ENCODE measurements at places on chromosomes 5 and 9. TPM values are rescaled to one million over a fixed set of nuclear protein-coding genes. Genes with fewer than 3 reads are reported as not detected.
A peak's percentile ranks its signal among the peaks of the same experiment; 100 is the strongest.

KCNN2 gene
- not detected for total RNA-seq

C9orf153 gene
- 0.38 TPM for total RNA-seq

GLRA1 gene
- not detected for total RNA-seq

PCDHB15 gene
- total RNA-seq: not detected

ZFP2 gene
- 0.19 TPM for total RNA-seq

CCDC180 gene
- total RNA-seq: 5.3 TPM

TSTD2 gene
- 12.6 TPM for total RNA-seq

DNA sequence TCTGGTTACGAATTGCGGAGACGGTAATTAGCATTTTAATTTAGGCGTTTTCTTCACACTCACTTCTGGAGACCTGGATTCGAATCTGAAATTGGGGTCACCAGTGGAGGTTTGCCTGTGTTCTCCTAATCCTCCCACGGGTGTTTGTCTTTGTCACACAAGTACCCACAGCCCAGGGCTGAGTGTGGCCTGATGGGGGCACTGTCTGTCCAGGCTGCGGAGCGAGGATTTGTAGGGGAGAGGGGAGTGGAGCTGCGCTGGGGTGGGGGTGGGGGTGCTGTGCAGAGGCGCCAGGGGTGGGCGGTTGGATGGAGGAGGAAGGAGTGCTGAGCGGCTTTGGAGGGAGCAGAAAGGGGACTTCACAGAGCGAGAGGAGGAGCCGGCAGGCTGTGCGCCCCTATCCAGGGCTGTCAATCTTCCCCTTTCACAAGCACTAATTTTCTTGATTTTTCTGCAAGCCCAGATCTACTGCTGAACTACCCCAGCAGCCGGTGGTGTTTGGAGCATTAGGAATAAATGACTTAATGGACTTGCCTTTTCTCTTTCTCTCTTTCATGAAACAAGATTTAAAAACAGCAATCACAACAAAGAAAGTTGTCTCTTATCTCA is 53.1 kb downstream of the TSPAN17 start:
- no peak for DNase-seq
- H3K27ac ChIP-seq: no peak overlapping the region
- no peaks in the 10 kb centered on the region for H3K4me1 ChIP-seq
- H3K36me3 ChIP-seq: no peaks in the 10 kb centered on the region

DNA sequence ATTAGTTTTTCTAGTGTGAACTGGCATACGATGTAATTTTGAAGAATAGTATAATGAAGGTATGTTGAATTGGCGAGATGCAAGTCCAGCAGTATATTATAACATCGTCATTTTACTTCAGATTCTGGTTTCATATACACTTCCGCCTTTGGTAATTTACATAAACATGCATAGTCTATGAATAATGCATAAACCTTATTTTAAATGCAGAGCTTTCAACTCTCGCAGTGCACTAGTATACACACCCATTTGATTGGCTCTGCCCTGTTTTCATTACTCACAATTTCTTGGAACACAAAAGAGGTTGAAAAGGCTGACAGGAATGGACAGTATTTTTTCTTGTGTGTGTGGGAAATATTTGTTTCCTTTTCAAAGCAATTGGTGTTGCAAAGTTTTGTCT is 128.9 kb upstream of the CCNH start:
- no peak for DNase-seq
- H3K4me3 ChIP-seq: no peak overlapping the region
- no peak overlapping the region for H3K27ac ChIP-seq
- no peaks in the 10 kb centered on the region for H3K4me1 ChIP-seq
- no peaks in the 10 kb centered on the region for H3K36me3 ChIP-seq

- H3K4me1 ChIP-seq: no peaks in the 10 kb centered on the region
- no peak overlapping the region for H3K4me3 ChIP-seq
- no peaks in the 10 kb centered on the region for H3K27me3 ChIP-seq
- no peak for DNase-seq
- H3K27ac ChIP-seq: no peak overlapping the region
Observed at GRCh38 chr9:82419696-82420486, 431.3 kb downstream of the SPATA31D1 start.

DNA sequence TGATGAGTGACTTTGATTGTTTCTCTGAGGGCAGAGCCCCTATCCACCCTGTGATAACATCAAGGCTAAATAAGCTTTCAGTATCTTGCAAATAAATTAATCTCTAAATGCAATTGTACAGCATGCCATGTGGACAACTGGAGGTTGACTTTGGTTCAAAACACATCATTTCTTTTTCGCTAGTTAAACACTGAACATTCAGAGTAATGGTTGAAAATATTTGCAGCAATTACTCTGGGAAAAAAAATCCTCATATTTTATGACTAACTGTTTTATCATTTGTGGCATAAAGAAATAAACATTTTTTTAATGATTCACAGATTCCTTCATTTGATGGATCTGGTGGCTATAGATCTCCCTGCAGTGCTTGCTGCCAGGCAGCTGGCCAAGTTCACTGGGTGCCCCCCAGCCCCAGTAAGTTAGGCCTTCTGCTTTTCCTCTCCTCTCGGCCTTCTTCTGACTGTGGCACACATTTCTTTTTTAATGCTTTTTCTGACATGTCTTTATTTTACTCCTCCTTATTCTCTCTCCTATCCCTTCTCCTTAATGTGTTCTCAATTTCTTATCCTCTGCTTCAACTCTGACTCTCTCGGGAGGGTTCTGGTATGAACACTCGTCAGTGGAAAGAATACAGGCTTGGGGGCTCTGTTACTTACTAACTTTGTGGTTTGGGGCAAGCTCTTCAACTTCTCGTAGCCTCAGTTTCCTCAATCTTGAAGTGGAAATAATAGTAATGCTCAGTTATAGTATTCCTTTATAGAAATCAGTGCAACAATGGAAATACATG is 69.6 kb downstream of the ADAMTSL1 start:
- H3K27ac ChIP-seq: no peak overlapping the region
- no peaks in the 10 kb centered on the region for H3K36me3 ChIP-seq
- no peaks in the 10 kb centered on the region for H3K27me3 ChIP-seq
- DNase-seq: no peak
- H3K4me3 ChIP-seq: no peak overlapping the region

DNA sequence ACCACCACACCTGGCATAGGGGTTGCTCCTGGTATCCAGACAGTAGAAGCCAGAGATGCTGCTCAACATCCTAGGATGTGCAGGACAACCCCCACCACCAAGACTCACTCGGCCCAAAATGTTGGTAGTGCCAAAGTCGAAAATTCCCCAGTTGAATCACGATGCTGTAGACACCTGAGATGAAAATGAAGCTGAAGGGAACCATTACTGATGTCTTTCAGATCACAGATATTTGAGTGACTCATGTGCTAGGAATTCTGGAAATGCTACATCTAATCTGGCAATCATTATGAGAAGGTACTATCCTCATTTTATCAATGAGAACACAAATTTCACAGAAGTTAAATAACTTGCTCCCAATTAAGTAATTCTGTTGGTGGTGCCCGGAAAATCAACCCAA is 21.0 kb upstream of the UBE2QL1 start:
- no peak overlapping the region for H3K27ac ChIP-seq
- DNase-seq: no peak
- no peaks in the 10 kb centered on the region for H3K36me3 ChIP-seq
- peaks cover 30% of the 10 kb centered on the region for H3K27me3 ChIP-seq
- H3K4me3 ChIP-seq: no peak overlapping the region

DNA sequence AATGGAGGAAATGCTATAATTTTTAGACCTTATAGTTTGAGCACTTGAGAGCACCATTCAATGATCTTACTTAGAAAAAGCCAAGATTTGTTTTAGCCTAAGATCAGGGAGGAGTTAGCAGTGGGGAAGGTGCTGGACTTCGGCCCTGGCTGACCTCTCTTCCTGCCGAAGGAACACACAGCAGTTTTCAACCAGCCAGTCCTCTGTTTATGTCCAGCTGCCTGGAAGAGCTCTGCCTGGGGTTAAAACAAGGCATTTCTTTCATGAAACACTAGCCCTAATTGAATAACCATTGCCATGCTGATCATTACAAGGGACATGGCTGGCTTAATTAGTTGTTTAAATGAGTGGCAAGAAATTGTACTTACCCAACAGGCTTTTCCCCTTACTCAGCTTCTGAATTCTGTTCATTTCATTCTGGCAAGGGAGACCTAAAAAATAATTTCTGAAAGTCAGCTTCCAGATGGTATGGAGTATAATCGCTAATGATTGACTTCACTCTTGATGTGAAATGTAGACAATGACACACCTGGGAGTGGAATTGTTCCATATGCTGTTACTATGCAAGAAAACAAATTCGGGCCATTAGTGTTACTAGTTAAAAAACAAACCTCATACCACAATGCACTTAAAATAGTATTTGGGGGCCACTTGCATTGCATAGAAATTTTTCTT is 514.2 kb downstream of the SPOCK1 start:
- no peak overlapping the region for H3K4me3 ChIP-seq
- H3K4me1 ChIP-seq: no peaks in the 10 kb centered on the region
- no peak for DNase-seq
- H3K27ac ChIP-seq: no peak overlapping the region
- no peaks in the 10 kb centered on the region for H3K36me3 ChIP-seq
- no peaks in the 10 kb centered on the region for H3K27me3 ChIP-seq

DNA sequence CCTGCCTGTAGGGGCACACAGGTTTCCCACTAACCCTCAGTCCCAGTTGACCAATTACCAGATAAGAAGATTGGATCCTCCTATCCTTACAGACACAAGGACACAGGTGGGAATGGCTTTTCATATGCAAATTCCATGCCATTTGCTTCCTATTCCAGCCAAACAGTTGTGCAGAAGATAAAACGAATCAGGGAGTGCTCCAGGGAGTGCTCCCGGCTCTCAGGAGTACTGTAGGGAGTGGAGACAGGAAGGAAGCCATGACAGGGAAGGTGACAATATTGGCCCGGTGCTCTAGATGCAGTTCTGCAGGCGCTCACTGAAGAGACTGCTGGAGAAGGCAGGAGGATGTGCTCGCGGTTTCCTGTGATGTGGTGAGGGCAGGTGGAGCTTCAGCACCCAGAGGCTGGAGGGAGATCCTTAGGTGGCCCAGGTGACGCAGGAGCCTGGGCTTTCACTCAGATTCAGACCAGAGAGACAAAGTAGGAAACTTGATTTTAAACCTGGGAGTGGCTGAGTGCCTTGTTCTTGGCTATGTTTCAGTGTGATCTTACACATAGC is 260.0 kb downstream of the AUH start:
- H3K27ac ChIP-seq: peak overlapping the region; percentile 90
- DNase-seq: peak; percentile 97
- peaks cover 50% of the 10 kb centered on the region for H3K36me3 ChIP-seq
- peaks cover 73% of the 10 kb centered on the region for H3K4me1 ChIP-seq
- peak overlapping the region; percentile 64 for H3K4me3 ChIP-seq
- no peaks in the 10 kb centered on the region for H3K27me3 ChIP-seq

- H3K36me3 ChIP-seq: no peaks in the 10 kb centered on the region
- no peak overlapping the region for H3K4me3 ChIP-seq
- H3K27me3 ChIP-seq: no peaks in the 10 kb centered on the region
- no peak for DNase-seq
Observed at GRCh38 chr9:78791779-78792178, 494.9 kb downstream of the PSAT1 start.

- H3K27ac ChIP-seq: no peak overlapping the region
- H3K36me3 ChIP-seq: no peaks in the 10 kb centered on the region
- DNase-seq: no peak
- peaks cover 9% of the 10 kb centered on the region for H3K4me1 ChIP-seq
- H3K27me3 ChIP-seq: peaks cover 12% of the 10 kb centered on the region
- no peak overlapping the region for H3K4me3 ChIP-seq
Observed at GRCh38 chr9:129381481-129381957, 203.5 kb upstream of the IER5L start.

- H3K36me3 ChIP-seq: no peaks in the 10 kb centered on the region
- no peak for DNase-seq
- H3K27ac ChIP-seq: no peak overlapping the region
Observed at GRCh38 chr5:57072218-57072892, 101.5 kb upstream of the GPBP1 start.

GRCh38 chr9:105964156-105964555 is 269.8 kb downstream of the TMEM38B start:
- H3K4me1 ChIP-seq: no peaks in the 10 kb centered on the region
- H3K36me3 ChIP-seq: no peaks in the 10 kb centered on the region
- H3K27me3 ChIP-seq: no peaks in the 10 kb centered on the region
- H3K4me3 ChIP-seq: no peak overlapping the region

GRCh38 chr5:34541067-34541466 is 115.1 kb upstream of the RAI14 start:
- no peak for DNase-seq
- no peak overlapping the region for H3K27ac ChIP-seq
- peaks cover 30% of the 10 kb centered on the region for H3K27me3 ChIP-seq
- no peak overlapping the region for H3K4me3 ChIP-seq
- no peaks in the 10 kb centered on the region for H3K4me1 ChIP-seq
- H3K36me3 ChIP-seq: no peaks in the 10 kb centered on the region

DNA sequence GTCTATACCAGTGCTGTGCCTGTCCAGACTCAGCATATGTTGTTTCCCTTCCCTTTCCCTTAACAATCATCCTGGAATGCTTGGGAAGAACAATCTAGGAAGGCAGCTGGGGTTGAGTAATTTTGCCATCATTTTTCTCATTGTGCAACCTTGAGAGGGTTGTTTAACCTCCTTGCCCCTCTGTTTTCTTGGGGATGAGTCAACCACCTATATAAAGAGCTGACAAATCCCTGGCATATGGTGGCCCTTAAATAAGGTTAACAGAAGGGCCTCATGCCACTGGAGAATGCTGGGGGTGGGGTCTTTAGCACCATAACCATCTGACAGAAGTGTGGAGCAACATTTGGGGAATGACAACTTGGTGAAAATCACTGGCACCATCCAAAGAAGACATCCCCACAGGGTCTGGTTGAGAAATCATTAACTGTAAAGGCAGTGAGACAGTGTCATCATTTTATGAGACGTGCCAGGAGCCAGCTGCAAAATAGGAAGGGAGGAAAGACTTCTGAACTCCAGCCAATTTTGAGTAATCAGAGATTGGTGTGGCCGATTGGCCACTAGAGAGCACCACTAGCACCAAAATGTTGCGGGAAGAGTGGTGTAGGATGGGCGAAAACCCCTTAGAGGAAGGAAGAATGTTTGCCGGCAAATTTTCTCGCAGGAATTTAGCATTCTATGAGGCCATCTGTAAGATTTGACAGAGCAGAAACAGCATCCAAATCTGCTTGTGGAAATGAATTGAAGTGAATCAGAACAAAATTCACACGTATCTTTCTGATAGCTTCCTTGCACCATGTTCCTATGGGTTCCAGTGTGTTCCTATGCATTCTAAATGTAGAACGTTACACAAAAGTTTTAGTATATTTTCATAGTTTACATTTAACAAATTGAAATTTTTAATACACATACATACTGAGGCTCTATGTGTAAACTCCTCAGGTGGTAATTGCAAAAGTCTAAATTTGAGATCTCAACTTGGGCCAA is 113.8 kb downstream of the MSX2 start:
- H3K4me3 ChIP-seq: no peak overlapping the region
- H3K27ac ChIP-seq: no peak overlapping the region
- DNase-seq: no peak
- H3K4me1 ChIP-seq: no peaks in the 10 kb centered on the region

Data from activated CD8-positive, alpha-beta memory T cell treated with anti-CD3 and anti-CD28 coated beads, Interleukin-2, amount 10 ng/mL, durations not matched to agents 7 days and 5 days (primary cell).